ENCODE measurements at places on chromosomes 12 and 14.

- no peak for DNase-seq
These were observed 262.4 kb upstream of the HMGA2 start for GRCh38 chr12:65561798-65562382.

DNA sequence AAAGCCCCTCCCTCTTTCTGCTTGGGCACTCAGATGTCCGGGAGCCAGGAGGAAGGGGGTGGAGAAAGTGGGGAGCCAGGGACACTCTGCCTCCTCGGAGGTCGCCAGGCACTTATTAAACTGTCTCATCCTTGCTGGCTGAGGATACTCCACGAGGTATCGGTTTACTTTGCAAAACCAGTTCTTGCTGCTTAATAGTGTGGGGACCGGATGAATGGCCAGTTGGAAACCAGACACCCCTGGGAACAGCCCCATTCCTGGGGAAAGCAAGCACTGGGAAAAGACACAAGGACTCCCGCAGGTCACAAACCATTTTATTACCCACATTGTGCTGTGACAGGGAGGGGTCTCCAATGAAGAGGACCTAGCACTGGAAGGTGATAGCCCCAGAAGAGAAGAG lies 34.2 kb downstream of the CCDC88C start:
- DNase-seq: no peak

- no peak for DNase-seq
These were observed 1.6 kb upstream of the RPL10L start for GRCh38 chr14:46653031-46653755.

DNA sequence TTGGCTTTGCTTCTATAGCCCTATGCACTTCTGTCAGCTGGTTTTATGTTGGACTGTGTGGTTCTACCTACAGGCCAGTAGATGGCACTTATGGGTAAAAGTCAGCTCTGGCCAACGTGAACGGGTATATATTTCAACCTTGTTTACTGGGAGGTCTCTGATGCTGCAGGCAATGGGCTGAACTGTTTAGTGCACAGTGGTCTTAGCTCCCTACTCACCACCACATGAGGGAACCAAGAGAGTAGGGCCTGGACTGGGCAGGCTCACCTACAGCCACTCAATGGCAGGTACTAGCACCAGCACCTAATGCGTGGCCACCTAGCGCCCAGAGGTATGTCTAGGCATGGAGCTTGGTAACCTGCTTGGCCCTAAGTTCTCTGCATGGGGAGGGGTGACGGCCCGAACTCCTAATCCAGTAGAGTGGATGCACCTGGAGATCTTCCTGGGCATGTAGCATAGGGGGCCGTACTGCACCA lies 481.8 kb downstream of the TMEM117 start:
- peak; percentile 18 for DNase-seq

- DNase-seq: no peak
These were observed 1.7 kb downstream of the DPPA3 start for GRCh38 chr12:7712841-7713442.

DNA sequence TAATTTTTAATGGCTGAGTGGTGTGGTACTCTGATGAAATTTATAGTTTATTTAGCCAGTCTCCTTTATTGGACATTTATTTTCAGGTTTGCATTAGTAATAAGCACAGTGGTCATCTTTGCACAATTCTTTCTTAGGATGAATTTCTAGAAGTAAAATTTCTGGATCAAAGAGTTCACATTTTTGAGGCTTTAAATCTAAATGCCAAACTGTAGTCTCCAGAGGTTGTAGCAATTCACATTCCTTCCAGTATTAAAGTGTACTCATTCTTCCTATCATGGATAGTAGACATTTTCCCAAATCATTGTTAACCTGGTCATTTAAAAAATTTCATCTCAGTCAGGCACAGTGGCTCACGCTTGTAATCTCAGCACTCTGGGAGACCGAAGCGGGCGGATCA lies 24.8 kb downstream of the SLC39A9 start:
- DNase-seq: no peak

DNA sequence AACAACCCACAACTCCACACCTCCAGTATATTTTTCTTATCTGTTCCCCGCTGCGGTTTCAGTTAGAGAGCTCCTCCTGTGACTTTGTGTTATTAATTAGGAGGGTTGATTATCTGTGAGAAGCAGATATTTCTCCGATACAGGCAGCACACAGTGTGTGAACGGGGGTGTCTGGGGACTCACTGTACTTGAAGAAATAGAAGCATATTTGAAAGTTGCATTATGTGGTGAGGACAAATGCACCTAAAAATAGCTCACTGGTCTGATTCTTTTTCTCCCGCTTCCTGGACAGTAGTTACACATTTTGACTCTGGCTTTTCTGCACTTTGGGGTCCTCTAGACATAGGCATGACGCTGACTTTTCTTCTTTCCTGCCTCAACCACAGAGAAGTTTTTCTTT lies 277.7 kb downstream of the VRK1 start:
- DNase-seq: no peak

DNA sequence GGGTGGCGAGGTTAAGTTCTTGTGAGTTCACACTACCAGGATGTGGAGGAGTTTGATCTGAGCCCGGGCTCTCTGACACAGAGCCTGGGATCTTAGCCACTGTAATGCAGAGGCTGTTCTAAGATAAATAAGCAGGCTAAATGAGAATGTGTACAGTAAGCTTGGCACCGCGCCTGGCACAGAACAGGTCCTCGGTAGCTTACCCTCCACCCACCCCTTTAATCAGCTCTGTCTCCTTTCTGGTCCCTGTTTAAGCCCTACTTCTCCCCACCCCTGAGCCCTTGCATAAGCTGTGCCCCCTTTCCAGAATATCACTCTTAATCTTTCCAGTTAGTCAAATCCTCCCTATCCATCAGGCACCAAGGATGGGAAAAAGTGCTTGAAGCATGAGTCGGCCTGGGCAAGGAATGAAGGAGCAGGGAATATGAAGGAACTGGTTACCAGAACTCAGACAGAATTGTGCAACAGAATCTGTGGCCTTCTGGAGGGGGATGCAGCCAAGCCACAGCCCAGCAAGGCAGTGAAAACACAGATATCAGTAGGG lies 32.8 kb upstream of the CMKLR1 start:
- DNase-seq: no peak

DNA sequence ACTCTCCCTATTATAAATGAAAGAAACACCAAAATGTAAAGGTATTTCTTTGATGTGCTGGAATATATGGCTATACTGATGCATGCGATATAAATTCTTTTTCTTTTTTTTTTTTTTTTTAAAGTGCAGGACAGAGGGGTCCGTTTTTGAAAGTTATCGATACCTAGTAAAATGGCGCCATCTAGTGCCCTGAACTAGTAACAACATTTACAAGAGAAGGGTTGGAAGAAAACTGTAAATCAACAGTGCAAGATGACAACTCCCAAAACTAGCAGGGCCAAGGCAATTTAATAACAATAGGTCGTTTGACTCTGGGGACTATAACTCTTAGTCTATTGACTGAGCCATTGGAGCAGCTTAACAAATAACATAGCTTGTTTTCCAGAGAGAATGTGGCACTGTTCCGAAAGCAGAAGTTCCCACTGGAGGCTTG lies 137.7 kb downstream of the SPTSSA start:
- peak; percentile 51 for DNase-seq

GRCh38 chr12:97047361-97047760 lies 140.3 kb downstream of the NEDD1 start:
- DNase-seq: no peak

DNA sequence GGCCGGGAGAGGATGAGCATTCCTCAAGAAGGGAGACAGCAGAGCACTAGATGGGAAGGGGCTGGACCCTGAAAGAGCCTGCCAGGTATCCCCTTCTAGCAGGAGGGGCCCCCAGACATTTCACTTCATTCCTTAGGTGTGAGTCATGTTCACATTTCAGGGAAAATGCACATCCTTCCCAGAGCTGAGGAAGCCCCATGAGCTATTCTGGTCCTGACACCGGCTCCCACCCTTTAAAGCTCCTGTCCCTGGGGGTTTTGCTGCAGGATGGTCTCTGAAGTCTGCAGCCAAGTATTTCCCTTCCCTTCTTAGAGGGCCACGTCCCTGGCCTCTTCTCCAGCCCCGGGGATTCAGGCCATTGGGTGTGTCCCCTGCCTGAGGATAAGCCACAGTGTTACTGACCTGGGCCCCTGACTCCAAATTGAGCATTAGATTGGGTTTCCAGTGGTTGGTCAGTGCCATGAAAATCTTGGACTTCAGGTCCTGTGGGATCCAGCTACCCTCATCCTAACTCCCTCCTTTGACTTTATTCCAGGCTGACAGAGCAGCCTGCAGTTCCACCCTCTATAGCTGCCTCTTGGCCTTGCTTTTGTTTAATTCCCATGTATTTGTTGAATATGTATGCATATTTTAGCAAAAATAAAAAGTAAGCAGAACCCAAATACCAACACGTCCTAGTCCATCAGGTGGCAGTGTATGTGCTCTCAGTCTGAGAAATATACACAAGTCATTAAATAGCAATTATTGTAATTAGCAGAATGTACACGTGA lies 267.1 kb downstream of the CACNA1C start:
- DNase-seq: no peak

DNA sequence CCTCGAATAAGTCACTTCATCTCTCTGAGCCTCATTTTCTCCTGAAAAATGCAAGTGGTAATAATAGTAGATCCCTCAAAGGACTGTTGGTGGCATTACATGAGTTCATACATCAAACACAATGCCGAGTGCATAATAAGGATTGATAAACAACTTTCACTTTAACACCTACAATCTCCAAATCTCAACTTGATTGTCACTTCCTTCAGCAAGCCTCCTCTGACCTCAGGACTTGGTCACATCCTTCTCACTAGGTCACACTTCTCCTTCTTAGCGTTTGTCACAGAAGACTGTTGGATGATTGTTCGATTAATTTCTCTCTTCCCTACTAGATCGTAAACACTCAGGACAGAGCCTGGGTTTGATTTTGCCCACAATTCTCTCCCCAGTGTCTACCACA lies 7.9 kb upstream of the PRKAB1 start:
- no peak for DNase-seq

DNA sequence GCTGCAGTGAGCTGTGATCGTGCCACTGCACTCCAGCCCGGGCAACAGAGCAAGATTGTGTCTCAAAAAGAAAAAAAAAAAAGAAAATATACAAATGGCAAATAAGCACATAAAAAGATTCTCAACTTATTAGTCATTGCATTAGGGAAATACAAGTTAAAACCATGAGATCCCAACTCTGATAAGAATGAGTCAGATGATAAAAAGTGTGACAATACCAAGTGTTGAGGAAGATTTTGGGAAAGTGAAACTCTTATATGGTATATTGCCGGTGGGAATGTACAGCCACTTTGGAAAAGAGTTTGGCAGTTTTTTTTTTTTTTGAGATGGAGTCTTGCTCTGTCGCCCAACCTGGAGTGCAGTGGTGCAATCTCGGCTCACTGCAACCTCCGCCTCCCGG lies 7.6 kb upstream of the PRPF40B start:
- DNase-seq: no peak
